Epithelial cell of proximal tubule (primary cell): ENCODE measurements at places on chromosomes 3 and 15. TPM values are rescaled to one million over a fixed set of nuclear protein-coding genes. Genes with fewer than 3 reads are reported as not detected.

ISLR gene
- not detected in 2 replicates for total RNA-seq

DNA sequence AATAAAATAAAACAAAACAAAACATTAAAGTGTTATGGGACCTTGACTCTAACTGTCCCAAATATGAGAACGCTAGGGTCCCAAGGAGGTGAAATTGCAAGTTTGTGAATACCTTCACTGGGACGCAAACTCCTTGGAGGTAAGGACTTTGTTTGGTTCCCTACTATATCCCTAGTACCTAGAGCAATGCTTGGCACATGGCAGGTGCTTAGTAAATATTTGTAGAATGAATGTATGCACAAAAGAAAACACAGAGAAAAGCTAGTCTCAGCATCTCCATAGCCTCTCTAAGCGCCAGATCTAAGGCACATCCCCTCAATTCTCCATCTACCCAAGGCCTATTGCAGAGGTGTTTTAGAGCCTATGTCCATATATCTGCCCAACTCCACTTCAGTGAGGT, 30.5 kb downstream of the GPR176 start:
- DNase-seq, result no peak

GRCh38 chr3:19216669-19217337, 68.5 kb downstream of the KCNH8 start:
- no peak for DNase-seq

DNA sequence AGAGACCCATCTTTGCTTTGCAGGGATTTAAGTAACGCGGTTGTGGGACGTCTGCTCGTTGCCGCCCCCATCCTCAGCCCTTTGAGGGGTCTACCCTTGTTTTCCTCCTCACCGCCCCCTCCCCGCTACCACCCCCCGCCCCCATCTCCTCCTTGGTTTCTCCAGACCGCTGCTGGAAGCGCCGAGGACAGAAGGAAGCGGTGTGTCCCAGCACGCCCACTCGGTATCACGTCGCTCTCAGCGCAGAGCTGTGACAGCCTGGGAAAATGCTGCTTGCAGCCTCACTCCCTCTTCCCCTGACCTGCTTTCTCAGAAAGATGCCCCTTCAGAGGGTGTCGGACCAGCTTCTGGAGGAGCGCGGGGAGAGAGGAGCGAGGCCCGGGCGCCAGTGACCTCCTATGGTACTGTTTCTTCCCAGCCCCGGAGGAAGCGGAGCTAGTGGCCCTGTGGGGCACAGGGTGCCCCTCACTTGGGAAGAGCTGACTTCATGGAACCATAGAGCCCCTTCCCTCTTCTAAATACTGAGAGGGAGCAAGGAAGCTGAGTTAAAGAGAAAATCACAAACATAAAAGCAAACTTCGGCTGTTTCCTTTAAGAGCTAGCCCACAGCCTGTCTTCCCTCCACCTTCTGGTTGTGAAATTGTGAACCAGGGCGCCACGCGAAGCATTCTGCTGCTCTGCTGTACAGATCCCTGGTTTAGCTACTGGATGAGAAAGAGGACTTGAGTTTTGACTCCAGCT, 698 bp downstream of the IL1RAP start:
- DNase-seq, result no peak

DNA sequence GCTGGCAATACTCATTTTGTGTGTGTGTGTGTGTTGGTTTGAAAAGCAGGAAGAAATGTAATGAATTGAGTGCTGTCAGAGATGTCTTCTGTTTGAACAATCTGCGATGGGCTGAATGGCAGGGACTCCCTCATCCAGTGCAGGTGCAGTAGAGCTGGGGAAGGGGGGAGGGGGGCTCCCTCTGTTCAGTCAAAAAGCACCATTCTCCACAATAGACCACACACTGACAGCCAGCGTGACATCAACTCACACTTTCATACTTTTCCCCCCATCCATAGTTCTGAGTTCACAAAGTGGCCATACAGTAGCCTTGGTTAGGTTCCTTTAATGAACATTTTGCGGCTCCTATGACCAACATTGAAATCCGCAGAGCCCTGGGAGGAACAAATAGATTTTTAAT, 10.4 kb downstream of the SOX2 start:
- no peak for DNase-seq

GRCh38 chr3:46946856-46947545, 29.5 kb downstream of the CCDC12 start:
- no peak for DNase-seq

DNA sequence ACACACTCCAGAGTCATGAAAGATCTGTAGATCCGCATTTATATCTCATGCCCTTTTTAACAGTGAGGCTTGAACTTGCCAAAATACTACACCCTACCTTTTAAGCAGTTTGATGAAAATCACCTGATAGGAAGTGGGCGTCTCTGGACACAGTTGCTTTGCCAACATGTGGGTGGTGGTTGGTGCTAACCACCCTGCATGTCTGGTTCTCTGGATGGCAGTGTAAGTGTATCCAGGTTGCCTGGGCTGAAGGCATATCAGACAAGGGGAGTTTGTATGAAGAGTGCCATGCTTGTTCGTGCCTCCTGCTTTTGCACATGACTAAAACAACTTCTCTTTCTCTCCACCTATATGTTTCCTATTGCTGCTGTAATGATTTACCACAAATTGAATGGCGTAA, 159.6 kb downstream of the GHSR start:
- no peak for DNase-seq

GRCh38 chr3:158152186-158152585, 42.3 kb downstream of the RSRC1 start:
- no peak for DNase-seq

DNA sequence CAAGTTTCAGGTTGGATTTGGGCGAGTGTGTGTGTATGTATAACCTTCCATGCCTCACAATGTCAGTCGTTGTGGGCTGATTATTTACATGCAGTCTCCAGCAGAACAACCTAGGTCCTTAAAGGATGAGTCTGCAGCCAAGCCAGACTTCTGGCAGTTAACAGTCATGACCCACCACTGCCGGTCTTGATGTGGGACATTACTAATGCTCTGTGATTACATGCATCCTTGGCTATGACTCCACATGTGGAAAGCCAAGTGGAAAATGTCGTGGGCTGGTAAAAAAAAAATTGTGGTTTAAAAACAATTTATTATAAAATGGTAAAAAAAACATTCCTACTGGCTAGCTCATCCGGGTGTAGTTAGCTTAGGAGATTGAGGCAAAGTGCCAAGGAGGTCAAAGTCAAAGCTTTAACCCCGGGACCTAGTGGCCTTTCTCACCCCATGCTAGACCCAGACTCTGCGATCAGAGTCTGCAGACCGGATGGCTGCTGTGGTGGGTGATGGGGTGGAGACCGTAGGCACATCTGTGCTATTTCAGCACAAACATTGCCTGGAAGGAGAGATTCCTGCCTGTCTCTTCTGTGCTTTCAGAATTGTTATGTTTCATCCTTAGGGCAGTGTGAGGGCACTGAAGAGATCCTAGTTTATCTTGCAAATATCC, 6.8 kb downstream of the RARRES1 start:
- peak; percentile 67 for DNase-seq

DNA sequence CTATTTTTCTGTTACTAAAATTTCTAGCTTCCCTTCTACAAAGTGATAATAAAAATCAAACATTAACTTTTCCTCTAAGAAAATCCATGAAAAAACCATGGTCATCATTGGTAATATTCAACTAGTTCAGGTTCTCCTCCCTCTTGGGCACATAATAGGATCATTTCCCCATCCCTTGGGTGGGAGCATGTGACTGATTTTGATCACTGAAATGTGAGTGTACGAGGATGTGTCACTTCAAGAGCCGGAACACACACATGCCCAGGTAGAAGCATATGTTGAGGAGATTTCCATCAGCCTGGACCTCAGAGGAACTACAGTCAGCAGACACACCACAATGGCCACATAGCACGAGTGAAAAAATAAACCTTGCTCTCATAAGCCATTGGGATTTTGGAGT, 36.1 kb downstream of the AP3S2 start:
- peak; percentile 82 for DNase-seq
